ENCODE measurements at places on chromosomes 2 and 18.

DNA sequence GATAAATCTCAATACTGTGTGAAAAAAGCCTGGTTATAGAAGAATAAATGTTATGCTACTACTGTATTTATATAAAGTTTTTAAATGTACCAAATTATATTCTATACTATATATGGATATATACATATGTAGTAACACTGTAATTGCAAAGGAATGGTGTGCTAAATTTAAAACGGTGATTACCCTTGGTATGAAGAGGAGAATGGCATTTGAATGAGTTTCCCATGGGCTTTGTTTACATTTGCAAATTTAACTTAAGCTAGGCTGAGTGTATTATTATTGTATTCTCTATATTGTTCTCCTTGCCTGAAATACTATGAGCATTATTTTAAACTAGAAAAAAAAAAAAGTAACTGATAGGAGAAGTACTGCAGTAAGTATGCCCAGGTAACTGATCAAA is 4.7 kb upstream of the SP3 start:
- DNase-seq: no peak

- no peak for DNase-seq
These were observed 7.4 kb downstream of the ASXL3 start for GRCh38 chr18:33585431-33585775.

- DNase-seq: no peak
These were observed 12.3 kb upstream of the DNAJB2 start for GRCh38 chr2:219266886-219267285.

GRCh38 chr2:224442071-224442967 is 40.4 kb upstream of the FAM124B start:
- peak; percentile 26 for DNase-seq

DNA sequence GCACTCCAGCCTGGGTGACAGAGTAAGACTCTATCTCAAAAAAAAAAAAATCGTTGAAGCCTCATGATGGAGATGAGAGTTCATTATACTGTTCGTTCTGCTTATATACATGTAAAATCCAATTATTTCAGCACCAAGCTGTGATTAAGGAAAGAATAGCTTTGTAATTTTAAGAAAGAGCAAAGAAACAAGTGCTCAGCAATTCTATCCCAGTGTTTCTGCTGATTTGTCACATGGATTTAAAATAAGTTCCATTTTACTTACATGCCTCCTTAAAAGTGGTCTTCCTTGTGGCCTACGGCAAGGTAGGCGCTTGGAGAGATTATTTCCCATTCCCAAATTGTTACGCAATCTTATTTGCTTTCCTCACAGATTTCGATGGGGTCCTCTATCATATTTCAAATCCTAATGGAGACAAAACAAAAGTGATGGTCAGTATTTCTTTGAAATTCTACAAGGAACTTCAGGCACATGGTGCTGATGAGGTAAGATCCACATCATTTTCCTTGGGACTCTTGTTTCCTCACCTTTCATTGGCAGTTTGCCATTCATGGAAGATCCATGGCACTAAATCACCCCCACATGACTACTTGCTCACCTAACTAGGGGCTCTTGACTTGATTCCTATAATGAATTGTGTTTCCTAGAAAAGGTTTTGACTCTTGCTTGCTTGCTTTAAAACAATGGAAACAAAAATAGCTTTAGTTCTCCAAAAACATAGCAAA is 11.5 kb downstream of the ARPC2 start:
- DNase-seq: peak; percentile 39

DNA sequence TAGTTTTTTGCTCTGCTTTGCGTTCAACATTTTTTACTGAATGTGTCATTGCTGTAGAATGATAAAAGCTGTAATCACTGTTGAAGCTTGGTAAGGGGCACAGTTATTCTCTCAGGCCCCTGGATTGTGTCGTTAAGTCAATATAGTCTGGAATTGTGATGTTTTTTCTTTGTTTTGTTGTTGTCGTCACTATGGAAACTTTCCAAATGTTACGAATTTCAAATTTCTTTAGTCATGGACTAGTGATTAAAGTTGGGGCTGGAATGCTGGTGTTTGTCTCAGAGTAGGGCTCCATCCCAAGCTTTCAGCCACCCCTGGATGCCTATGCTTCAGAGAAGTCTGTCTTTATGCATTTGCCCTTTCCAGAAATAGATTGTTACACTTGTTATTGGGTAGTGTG is 287.2 kb downstream of the CDH19 start:
- DNase-seq: no peak

GRCh38 chr2:65299246-65299645 is 71.6 kb downstream of the ACTR2 start:
- no peak for DNase-seq

DNA sequence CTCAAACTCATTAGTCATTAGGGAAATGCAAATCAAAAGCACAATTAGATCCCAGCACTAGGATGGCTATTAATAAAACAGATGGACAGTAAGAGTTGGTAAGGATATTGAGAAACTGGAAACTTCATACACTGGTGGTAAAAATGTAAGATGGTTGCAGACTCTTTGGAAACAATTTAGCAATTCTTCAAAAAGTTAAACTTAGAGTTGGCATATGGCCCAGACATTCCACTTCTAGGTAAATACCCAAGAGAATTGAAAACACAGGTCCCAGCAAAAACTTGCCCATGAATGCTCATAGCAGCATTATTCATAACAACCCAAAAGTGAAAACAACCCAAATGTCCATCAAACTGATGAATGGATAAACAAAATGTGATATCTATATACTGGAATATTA is 84.9 kb upstream of the ZFP36L2 start:
- no peak for DNase-seq

- no peak for DNase-seq
These were observed 412.6 kb upstream of the FAM98A start for GRCh38 chr2:34011684-34012083.

GRCh38 chr2:134334542-134335353 is 80.9 kb downstream of the MGAT5 start:
- no peak for DNase-seq

- DNase-seq: no peak
These were observed 104.4 kb downstream of the OSBPL1A start for GRCh38 chr18:24293254-24293653.

DNA sequence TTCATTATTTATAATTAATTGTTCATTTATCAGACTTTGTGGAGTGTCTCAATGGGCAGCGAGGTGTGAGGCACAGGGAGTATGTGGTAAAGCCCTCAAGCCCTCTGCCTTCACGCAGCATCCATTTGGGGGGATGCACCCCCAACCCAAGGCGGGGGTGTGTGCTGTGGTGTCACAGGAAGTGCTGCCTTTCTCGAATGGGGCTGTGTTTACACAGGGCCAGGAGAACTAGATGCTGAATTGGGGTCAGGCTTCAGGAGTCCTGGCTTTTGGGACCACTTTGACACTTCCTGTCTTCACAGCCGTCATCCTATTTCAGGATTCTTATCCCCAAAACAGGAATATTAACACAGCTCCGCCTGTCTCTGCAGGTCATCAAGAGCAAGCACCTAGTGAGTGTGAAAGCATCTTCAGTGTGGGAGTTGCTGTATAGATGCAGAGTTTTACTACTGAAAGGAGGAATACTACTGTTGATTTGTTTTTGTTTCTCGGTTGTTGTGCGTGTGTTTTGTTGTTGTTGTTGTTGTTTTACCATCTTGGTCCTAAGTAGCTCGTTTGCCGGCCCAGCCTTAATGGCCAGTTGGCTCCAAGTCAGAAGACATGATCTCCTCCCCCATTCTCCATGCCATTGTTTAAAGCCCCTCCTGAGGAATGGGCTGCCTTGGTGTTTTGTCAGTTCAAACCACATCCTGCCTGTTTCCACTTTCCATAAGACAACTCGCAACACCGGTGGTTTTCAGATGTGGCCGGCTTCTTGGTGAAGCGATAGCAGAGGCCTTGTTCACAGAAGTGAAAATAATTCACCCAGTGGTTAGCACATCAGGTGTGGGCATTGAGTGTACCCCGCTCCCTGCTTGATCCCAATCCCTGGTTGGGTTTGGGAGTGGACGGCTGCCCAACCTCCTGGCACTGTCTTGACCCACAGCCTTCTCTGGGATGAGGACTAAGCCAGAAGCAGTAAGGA is 221.3 kb downstream of the BCL2 start:
- DNase-seq: no peak

DNA sequence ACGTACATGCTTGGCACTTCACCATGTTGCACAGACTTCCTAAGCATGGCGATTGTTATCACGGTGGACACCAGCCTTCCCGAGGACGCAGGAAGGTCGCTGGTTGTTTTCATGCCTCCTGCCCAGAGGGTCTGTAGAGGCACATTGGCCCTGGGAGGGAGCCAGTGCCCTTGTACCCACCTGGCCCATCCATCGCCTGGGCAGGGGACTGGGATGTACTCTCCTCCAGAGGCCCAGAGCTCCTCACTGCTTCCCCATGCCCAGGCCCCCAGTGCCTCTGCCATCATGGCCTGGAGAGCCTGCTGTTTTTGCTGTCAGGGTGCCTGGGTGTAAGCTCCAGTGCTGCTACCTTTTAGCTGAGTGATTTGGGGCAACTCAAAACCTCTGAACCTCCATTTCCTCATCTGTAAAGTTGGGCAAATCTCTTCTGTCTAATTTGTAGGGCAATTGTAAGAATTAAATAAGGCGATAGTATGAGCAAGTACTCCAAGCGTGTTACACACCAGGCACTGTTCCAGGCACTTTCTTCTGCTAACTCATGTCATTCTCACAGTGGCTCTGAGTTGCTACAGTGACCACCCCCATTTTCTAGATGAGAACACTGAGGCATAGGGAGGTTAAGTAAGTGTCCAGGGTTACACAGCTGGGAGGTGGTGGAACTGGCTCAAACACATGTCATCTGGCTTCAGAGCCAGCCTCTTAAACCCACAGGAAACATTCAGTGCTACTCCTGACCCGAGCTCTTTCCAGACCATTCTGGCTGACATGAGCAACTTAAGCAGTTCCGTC is 45.3 kb downstream of the GREB1 start:
- no peak for DNase-seq

DNA sequence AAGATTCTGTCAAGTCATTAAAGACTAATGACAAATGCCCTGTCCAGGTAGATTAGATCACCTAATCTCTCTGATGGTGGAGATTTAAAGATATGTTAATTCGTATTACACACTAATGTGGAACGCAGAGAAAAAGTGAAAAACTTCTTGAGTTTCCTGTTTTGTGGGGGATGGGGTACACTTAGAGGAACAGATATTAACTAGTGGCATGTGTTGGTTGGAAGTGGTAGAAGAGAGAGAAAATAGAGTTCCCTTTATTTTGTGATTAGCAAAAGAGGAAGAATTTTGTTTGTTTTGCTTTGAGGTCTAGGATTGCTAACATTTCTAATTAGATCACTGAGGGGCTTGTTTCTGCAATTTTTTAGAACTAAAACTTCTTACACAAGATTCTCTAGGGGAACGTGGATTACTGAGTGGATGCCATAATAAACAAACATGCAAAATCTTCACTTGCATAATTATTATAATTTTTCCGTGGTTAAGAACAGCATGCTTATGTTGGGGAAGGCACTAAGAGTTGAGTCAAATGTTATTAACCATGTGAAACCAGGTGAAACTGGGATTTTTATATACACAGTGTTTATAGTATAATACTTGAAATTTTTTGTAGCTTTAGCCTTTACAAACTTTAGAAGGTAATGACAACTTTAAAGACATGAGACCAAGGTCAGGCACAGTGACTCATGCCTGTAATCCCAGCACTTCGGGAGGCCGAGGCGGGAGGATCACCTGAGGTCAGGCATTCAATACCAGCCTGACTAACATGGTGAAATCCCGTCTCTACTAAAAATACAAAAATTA is 97.4 kb upstream of the STK17B start:
- DNase-seq: peak; percentile 91

- DNase-seq: no peak
These were observed 274.4 kb downstream of the LRP1B start for GRCh38 chr2:141856215-141856919.

- no peak for DNase-seq
These were observed 82.5 kb downstream of the OSBPL1A start for GRCh38 chr18:24315170-24315569.

GRCh38 chr2:26946841-26947784 is 23.3 kb upstream of the MAPRE3 start:
- peak; percentile 56 for DNase-seq

- DNase-seq: no peak
These were observed 21.6 kb downstream of the DNMT3A start for GRCh38 chr2:25320077-25320476.

DNA sequence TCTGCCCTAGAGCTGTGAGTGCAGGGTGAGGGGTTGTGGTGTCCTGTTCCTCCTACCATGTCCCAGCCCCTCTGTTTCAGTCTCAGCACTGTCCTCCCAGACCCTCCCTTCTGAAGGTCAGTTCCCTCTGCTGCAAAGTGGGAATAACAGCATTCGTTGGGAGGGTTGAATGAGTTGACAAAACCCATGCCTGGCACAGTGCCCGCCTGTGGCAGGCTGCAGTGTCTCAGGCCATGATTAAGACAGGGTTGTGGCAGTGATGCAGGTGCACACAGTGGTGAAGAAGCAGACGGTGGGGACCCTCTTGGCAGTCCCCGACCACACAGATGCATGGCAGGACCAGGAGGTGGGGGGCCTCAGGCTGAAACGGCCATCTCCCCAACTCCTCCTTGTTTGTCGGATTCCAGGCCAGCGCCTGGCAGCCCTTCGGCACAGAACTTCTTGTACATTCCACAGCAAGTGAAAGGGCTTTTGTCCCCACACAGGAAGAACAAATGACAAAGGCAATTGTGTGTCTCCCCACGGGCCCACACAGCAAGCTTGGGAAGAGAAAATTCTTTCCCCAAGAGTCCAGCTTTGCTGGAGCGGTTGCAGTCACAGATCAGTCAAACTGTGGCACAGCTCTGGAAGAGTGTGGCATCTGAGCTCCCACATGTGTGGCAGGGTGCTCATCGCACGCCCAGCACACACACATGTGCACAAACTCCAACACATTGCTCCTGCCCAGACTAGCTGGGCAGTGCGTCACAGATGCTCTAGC is 92.0 kb upstream of the MSH2 start:
- peak; percentile 62 for DNase-seq

GRCh38 chr2:29053223-29053622 is 21.1 kb downstream of the PCARE start:
- DNase-seq: no peak

DNA sequence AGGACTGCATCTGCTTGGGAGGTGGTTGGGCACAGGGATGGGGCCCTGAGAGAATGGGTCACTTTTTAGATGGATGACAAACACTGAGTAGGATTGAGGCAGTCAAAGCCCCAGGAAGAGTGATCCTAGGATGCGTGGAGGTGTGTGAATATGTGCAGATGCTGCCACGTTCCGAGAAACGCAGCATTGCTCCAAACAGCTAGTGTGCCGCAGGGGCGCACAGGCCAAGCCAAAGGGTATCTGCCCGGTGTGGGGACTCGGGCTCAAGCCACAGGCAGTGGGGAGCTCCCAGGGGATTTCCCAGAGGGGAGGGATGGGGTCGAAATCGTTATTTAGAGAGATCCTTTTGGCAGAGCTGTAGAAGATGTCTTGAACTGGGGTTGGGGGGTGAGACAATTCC is 274.1 kb downstream of the ALPK2 start:
- no peak for DNase-seq

- no peak for DNase-seq
These were observed 110.2 kb upstream of the TRIB2 start for GRCh38 chr2:12606472-12607000.

DNA sequence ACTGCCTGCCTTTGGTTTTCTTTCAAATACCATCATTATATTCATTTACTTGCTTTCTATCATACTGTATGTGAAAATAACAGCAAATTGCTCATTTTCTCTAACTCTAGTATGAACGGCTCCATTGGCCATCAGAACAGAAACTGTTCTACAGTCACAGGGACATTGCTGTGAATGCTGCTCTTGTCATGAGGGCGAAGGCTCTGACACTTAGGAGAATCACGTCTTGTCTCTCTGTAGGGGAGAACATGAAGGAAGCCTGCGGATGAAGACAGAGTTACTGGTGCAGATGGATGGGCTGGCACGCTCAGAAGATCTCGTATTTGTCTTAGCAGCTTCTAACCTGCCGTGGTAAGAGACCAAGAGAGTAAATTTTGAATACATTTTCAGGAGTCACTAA is 41.7 kb upstream of the ELOA2 start:
- no peak for DNase-seq

Measured in suppressor macrophage (primary cell).